ENCODE measurements at places on chromosomes 4 and X.

DNA sequence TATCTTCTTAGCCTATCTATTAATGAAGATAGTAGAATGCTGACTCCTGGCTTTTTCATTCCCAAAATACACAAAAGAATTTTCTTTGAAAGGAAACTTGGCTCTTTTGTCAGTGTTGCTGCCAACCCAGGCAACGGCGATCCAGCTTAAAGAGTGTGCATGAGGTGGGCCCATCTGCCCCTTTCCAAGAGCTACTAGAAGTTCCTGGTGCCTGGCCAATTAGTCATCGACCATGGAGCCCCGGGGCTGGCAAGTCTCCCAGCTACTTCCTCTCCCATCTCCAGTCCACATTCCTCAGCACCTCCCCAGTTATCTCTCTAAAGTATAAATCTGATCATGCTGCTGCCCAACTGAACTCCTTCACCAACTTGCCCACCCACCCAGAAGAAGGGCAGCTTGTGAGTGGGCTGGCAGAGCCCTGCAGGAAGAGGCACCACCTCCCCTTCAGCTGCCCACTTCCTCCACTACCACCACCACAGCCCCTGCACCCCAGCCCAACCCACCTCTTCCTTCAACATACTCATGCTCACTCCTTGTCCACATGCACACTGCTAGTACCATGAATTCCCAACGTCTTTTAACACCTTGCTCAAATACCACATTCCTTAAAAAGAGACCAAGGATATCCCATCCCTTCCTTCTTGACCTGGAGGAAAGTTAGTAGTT lies 158.2 kb upstream of the MAP3K15 start:
- DNase-seq = peak; percentile 96

- no peak for DNase-seq
Observed at GRCh38 chr4:42892413-42892812, at the start of gene GRXCR1. Gene GRXCR1 (plus strand): TSS chr4:42892713. CDS start chr4:42893267, 554 bp downstream.

GRCh38 chrX:47902161-47902560 lies 65.5 kb downstream of the ZNF81 start:
- DNase-seq = no peak

DNA sequence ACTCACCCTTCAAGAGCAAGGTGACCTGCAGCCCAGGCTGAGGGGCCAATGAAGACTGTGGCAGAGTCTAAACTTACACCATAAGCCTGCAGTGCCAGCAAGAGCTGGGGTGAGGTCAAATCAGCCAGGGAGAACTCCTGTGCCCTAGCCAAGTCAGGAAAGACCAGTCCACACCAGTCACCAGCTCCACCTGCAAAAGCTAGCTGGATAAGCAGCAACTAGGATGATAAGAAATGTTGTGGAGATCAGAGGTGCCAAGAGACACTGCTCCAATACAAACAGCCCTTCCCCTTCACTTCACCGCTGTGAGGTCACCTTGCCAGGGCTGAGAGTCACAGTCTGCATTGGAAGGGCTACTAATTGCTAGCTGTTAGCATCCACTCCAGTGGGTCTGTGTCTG lies 31.3 kb downstream of the NIPAL1 start:
- no peak for DNase-seq

- peak; percentile 88 for DNase-seq
Observed at GRCh38 chr4:6986072-6986780, 56.9 kb upstream of the TADA2B start.

- DNase-seq = no peak
Observed at GRCh38 chrX:40971736-40972135, 113.5 kb upstream of the USP9X start.

DNA sequence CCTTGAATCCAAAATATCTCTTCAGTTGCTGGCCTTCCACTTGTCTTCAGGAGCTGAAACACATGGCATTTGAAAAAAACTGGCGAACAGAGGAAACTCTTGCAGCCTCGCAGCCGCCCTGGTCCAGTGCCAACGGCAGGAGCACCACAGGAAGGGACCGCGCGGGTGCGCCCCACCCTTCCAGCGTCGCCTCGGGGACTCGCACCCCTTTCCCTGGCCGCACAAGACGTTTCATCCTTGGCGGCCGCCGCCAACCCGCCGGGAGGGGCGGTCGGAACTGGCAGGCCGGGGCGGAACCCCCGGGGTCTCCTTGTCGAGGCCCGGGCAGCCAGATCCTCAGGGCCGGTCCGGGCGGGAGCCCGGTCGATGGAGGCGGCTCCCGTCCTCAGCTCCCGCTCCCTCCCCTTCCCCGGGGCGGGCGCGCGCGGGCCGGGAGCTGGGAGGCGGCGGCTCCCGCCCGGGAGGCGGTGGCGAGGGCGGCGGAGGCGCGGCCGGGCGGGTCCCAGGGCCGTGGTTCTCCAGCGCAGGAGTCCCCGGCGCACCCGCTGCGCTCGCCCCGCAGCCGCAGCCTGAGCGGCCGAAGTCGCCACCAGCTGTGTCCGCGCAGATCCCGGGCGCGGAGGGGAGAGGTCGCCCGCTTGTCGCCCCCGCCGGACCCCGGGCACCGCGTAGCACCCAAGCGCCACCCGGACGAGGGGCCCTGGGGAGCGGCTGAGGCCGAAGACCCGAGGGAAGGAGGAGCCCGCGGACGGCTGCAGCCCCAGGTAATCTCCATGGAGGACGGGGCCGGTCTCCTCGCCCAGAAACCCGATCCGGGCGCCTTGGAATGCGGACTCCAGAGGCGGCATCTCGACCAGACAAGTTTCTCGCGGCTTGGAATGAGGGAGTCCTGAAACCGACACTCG lies 886 bp upstream of the NDST3 start:
- peak; percentile 63 for DNase-seq

Data from fibroblast of skin of scalp (primary cell).